NCI-H1105 treated with DMSO at 0.1 percent for 48 hours (cell line): ENCODE measurements at places on chromosomes 3 and 15.

- DNase-seq, result peak; percentile 99
These were observed 29.8 kb upstream of the SLC25A36 start for GRCh38 chr3:140911822-140912221.

- no peak for DNase-seq
These were observed 42.2 kb downstream of the TM2D3 start for GRCh38 chr15:101609742-101610610.

DNA sequence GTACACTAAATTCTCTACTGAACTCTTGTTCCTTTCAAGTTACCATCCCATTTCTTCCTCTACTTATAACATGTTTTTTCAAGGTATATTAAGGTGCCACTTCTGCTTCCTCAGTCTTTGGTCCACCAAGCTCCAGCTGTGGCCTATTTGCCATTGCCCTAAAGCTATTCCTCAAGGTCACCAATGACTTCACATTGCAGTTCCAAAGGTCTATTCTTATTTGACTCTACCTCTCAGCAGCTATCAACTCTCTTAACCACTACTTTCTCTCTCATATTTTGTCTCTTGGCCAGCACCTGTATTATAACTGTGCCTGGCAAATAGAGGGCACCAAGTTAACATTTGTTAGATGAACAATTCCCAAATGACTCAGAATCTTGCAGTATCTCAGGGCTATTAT lies 354.7 kb downstream of the PLCL2 start:
- DNase-seq, result no peak

DNA sequence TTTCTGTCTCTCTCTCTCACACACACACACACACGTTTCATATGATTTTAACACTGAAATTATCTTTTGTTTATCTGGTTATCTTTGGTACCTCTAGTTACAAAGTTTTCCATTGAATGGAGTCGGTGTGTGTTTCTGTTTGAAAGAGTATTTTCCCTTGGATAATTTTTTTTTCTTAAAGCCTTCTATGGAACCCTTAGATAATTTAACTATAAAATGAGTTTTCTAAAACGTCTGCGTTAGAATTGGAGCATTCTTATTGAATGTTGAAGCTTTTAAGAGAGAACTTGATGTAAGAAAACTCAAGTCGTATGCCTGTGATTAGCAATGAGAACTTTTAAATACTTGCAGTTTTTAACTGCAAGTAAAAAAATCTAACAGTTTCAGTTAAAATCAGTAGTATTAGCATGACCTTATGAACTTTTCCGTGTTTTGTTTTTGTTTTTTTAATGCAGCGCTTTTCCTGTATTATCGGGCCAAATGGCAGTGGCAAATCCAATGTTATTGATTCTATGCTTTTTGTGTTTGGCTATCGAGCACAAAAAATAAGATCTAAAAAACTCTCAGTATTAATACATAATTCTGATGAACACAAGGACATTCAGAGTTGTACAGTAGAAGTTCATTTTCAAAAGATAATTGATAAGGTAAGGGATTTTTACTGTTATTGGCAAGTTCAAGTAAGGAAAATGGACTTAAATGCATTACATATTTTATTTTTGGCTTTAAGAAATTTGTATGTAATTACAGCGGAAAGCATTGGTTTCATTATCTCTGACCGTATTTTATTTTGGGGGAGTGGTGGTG lies 3.0 kb downstream of the SMC4 start:
- no peak for DNase-seq

DNA sequence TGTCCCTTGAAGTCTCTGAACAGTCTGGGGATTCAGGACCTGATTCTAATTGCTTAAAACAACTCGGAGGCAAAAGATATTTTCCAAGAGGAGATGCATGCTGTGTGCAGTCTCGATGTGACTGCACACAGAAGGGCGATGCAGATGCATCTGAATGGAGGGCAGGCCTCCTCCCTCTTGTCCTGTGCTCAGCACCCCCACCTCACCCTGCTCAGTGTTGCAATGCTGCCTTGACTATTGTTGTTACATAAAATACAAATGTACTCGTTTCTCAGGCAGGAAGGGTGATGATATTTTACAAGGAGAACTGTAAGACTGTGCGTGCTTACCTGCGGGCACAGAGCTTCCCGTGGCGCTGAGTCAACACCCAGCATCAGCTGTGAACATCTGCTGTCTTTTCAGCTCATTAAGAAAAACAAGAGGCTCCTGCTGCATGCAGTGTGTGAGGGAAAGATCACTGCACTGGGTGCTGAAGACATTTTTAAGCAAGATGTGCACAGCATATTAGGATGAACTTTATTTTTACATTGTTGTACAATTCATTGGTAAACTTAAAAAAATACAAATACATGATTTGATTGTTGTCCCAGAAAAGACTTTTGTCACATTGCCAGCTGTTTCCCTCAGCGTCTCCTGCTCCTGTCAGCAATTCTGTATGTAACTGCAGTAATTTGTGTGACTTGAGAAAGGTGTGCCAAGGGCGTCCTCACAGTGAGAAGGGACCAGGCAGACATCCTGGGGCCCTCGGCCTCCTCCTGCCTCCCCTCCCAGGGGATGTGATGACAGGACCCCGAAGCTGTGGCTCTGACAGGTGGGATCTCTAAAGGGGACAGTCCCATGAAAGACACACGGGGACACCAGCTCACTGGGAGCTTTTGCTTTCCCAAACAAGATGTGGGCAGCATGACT lies 56.3 kb upstream of the RPL32 start:
- DNase-seq, result no peak

GRCh38 chr3:45168451-45168850 lies 22.3 kb upstream of the CDCP1 start:
- DNase-seq, result no peak

- no peak for DNase-seq
These were observed 3.8 kb upstream of the GABPB1 start for GRCh38 chr15:50358845-50359244.

GRCh38 chr3:90062631-90063200 lies 955.3 kb downstream of the EPHA3 start:
- DNase-seq, result no peak
